ENCODE measurements at places on chromosomes 13 and 19. TPM values are rescaled to one million over a fixed set of nuclear protein-coding genes. Genes with fewer than 3 reads are reported as not detected.

Gene PSG6
- total RNA-seq, result not detected

Gene SLC25A41
- total RNA-seq, result not detected

Gene DHPS
- total RNA-seq, result 127 TPM

Gene RTBDN
- not detected for total RNA-seq

Gene BEST2
- not detected for total RNA-seq

Gene SRRM5
- total RNA-seq, result 0.39 TPM

Gene MPND
- total RNA-seq, result 19.6 TPM

Gene CLC
- 4.7 TPM for total RNA-seq

Gene NCAN
- total RNA-seq, result 0.05 TPM

Gene ZNF528
- total RNA-seq, result 8.1 TPM

Gene CTXN1
- 0.77 TPM for total RNA-seq

Gene LGALS7B
- not detected for total RNA-seq

Gene UTP14C
- total RNA-seq, result 6.2 TPM

Gene LTBP4
- 178 TPM for total RNA-seq

Gene CRB3
- 2.4 TPM for total RNA-seq

Gene MUC16
- not detected for total RNA-seq

Gene LGALS13
- not detected for total RNA-seq

Data from activated CD4-positive, alpha-beta memory T cell treated with anti-CD3 and anti-CD28 coated beads for 36 hours (primary cell).